ENCODE measurements at places on chromosomes 2 and 18.

DNA sequence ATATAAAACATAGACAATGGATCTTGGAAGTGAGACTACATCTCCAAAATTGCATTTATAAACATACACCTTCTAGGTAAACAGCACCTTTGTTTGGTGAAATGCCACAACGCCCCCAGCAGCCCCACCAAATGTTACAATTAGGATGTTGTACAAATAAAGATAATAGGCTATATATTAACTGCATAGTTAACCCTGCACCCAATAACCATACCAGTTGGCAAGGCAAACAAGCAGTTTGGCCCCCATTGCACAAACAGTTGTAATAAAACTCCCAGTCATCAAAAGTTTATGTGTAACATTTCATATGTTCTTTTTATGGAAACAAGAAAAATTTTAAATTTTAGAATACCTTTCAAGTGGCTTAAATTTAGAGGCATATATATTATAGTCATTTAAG lies 67.3 kb downstream of the PRPF40A start:
- DNase-seq: no peak

GRCh38 chr18:9914584-9915290 lies 921 bp downstream of the VAPA start:
- peak; percentile 85 for DNase-seq

GRCh38 chr2:190554357-190555006 lies 20.0 kb upstream of the NEMP2 start:
- DNase-seq: no peak

- DNase-seq: no peak
Measured at GRCh38 chr2:45132551-45132950, 123.3 kb upstream of the SIX2 start.

DNA sequence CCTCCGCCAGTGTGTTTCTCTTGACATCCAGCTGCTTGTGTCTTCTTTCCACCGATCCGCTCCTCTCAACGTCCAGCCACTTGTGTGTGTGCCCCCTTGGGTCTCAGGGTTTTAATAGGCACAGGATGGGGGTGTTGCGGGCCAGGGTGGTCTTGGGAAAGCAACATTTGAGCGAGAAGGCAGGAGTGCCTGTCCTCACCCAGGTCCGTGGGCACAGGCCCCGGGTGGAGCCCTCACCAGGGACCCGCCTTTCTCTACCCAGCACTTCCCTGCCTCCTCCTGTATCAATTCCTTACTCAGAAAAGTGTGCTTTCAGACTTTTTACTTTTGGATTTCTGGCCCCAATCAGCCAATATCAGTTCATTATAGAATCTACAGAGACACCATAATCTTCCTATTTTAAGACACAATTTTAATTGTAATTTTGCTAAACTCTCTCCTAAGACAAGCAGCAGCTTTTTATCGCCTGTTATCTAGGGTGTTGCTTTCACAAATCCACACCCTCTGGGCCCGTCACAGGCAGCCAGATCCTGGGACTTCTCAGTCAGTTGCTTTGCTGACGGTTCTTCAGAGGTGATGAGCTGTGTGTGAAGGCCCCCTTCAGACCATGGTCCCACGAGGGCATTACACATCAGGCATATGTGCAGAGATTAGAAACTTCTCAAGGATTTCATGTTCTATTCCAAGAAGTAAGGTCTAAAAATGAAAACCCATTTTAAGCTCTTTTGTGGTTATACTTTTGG lies 96.0 kb upstream of the FHL2 start:
- no peak for DNase-seq

DNA sequence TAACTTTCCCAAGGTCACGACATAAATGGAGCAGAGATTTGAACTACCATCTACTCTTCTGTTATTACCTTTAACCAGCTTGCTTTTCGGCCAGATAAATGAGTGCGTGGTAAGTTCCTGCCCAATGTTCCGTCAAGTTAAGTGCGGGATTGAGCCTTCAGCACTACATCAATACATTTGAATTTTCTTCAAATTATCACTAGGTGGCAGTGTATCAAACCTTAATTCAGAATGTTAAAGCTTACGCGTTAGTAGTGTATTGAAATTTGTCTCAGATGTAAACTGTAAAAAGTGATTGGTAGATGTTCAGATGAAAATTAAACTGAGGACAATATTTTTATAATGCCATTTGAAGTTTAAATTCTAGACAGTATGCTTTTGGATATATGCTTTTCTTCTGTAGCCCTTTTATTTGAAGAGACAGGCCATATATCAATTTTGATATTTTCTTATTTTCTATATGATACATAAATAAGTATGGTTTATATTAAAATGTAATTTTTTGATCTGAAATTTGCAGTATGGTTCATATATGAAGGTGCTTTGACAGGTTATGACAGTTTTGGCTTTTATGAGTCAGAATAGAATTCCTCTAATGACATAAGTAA lies 681.3 kb downstream of the ADCYAP1 start:
- no peak for DNase-seq

- DNase-seq: no peak
Measured at GRCh38 chr2:55141572-55142413, 90.3 kb downstream of the CLHC1 start.

- peak; percentile 17 for DNase-seq
Measured at GRCh38 chr2:26922405-26923188, 47.8 kb upstream of the MAPRE3 start.
